Anterior cingulate cortex (tissue), 58 donors: ENCODE measurements at places on chromosomes 5 and 9.

GRCh38 chr9:336039-336438 is 121.4 kb downstream of the DOCK8 start:
- DNase-seq, result no peak

DNA sequence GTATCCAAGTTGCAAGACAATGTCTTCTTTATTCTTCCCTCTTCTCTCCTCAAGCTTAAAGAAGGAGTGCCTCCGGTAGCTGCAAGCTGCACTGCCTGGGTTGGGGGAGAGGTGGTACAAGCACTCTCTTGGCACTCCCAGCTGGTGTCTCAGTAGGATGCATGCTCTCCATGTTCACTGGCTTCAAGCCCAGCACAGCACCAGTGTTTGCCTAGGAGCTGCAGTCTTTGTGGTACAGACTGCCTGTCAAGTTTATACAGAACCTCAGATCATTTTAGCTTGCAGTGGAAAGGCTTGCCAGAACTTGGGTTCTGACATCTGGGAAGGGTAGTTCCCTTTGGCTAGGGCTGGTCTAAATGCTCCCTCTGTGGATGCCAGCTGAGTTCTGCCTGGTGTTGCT is 505.6 kb downstream of the MAN2A1 start:
- no peak for DNase-seq

DNA sequence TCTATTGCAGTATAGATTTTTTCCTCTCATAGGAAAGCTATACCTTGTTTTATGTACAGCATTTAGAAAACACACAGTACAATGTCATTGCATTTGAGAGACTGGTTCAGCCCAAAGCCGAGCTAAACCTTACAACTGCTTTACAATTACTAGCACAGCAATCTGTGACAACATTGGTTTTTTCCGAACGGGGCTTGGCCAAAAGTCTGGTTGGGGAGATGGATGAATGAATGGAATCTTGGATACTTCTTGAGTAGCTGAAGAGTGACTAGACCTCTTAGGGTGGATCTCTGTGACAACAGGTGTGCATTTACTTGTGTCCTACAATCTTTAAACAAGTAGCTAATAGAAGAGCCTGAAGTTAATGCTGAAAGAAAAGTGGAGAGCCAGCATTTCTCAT is 1.2 kb downstream of the SGCD start:
- DNase-seq, result no peak

- DNase-seq, result no peak
These were observed 153.4 kb downstream of the TMEM161B start for GRCh38 chr5:88115211-88115610.

GRCh38 chr5:164204338-164204946 is 699.0 kb downstream of the MAT2B start:
- DNase-seq, result no peak

DNA sequence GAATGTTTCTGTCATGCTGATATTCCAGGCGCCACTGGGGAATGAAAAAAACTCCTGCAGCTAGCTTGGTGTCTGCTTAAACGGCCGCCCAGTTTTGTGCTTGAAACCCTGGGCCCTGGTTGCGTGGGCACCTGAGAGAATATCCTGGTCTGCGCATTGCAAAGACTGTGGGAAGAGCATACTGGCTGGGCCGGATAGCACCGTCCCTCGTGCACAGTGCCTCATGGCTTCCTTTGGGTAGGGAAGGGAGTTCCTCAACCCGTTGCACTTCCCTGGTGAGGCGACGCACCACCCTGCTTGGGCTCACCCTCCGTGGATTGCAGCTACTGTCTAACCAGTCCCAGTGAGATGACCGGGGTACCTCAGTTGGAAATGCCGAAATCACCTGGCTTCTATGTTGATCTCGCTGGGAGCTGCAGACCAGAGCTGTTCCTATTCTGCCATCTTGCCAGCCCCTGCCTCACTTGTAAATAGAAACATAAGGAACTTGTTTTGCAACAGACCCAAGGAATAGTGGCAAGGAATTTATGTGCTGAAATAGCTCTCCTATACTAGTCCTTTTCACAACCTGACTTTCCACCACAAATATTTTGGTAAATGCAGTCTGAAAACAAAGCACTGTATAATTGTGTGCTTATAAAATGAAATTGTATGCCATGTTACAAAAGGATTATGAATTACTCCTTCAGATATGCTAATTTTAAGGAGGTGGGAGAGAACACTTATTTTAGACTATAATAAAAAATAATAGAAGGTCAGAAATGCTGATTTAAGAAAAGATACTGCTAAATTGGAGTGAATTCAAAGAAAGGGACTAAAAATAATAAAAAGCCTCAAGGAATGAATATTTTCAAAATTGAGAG is 90.3 kb downstream of the ADAMTSL1 start:
- DNase-seq, result no peak

DNA sequence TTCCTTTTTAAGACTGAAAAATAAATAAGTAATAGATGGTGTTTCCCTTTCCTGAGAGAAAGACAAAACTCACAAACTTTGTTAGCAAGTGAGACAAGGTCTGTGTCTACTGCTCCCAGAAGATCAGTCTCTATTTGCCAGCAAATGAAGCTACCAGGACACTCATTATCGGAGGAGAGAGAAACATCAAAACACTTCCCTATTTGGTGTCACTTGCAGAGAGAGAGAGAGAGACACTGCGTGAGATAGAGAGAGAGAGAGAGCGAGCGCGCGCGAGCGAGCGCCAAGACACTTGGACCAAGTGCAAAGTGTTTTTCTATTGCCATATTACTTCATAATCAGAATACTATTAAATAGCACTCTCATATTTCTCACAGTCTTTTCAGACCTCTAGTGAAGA is 142.7 kb downstream of the KCNN2 start:
- no peak for DNase-seq

- DNase-seq, result no peak
These were observed 87.6 kb upstream of the RPS23 start for GRCh38 chr5:82365744-82366228.

DNA sequence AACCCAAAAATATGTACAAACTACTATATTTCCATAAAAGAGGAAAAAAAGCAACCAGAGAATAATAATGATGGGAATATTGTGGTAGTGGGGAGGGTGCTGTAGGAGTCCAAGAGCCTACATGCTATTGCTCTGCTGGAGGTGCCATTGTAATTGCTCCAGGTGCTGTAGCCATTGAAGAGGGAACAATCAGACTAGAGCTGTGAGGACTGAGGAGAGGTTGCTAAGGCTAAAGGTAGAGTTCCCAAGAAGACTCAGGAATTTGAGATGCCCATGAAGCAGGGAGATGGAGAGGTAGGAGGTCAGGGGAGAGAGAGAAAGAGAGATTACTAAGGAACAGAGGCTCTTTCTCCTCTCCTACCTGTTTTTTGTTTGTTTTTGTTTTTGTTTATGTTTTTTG is 394.0 kb downstream of the DMRTA1 start:
- no peak for DNase-seq

GRCh38 chr5:159441441-159441840 is 111.2 kb upstream of the IL12B start:
- no peak for DNase-seq

GRCh38 chr9:96874947-96875460 is 20.7 kb upstream of the ZNF782 start:
- no peak for DNase-seq

- DNase-seq, result no peak
These were observed 76.4 kb upstream of the DPYSL3 start for GRCh38 chr5:147586221-147586620.

DNA sequence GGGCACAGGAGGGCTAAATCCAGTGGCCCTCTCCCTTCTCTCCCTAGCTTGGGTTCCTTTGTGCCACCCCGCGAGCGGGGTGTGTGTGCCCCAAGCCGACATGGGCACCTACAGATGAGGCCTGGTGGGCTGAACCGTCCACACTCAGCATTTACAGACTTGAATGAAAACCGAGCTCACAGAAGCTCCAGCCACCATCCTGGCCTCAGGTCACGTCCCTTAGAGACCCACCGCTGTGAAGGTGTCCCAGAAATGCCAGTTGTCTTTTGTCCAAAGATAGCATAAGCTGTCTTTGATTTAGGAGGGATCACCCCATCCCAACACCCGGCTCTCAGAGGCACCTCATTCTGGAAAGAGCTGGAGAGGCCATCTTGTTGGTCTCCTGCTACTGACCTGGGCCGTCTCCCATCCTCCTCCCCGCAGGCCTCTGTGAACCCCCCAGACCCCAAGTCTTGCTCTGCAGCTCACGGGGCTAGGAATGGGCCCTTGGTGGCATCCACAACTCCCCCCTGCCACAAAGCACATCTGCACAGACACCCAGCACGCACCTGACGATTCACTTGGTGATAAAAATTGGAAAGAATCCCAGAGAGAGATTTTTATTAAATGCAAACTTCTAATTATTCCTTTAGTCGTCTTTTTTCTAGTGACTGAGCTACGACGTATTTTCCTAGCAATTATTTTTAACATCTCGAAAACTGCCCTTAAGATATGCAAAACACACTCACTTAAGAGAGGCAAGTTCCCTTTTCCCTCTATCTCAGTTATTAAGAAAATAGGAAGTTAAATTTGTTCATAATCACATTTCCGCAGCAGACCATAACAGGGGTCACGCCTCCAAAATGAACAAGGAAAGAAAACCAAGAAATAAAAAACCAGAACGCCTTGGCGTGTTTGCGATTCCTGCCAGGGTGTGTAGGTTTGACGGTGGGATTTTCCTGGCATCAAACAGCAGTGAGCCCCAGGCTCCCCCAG is 80.5 kb upstream of the LMX1B start:
- DNase-seq, result no peak
